ENCODE measurements at places on chromosomes 16 and 17.

- no peak for DNase-seq
Observed at GRCh38 chr16:25134166-25134700, 22.7 kb downstream of the LCMT1 start.

- DNase-seq: peak; percentile 86
Observed at GRCh38 chr16:82655072-82655714, 28.4 kb downstream of the CDH13 start.

DNA sequence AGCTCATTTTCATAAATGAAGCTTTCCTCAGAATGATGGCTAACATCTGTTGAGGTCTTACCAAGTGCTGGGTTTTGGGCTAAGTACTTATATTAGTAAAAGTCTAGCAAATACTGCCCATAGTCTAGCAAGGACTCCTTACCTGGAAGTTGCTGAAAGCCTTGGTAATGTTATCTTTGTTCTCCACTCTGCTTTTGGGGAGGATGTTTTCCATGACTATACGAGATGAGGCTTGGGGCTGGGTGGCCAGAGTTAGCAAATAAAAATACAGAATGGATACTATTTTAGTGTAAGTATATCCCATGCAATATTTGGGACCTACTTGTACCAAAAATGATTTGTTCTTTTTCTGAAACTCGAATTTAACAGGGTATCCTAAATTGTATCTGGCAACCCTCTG is 7.7 kb downstream of the CCL18 start:
- no peak for DNase-seq

GRCh38 chr16:86299882-86300610 is 210.3 kb upstream of the FOXF1 start:
- no peak for DNase-seq

- DNase-seq: no peak
Observed at GRCh38 chr16:53991754-53992378, 287.9 kb downstream of the FTO start.

- no peak for DNase-seq
Observed at GRCh38 chr17:39854909-39855308, 9.2 kb downstream of the IKZF3 start.

DNA sequence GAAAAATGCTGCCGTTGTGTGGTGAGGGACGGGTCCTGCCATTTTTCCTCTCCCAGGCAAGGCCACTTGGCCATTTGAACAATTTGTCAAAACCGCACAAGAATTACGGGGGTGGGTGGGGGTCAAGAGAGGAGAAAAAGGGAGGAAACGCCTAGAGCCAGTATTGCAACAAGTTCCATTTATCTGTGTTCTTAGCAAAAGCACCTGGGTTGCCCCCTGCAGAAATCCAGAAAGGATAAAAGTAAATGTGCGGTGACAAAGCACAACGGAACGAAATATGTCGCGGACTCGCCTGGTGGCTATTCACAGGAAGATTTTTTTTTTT is 209.4 kb downstream of the ZFHX3 start:
- no peak for DNase-seq

GRCh38 chr17:47776330-47777197 is 43.5 kb downstream of the TBX21 start:
- DNase-seq: peak; percentile 64

DNA sequence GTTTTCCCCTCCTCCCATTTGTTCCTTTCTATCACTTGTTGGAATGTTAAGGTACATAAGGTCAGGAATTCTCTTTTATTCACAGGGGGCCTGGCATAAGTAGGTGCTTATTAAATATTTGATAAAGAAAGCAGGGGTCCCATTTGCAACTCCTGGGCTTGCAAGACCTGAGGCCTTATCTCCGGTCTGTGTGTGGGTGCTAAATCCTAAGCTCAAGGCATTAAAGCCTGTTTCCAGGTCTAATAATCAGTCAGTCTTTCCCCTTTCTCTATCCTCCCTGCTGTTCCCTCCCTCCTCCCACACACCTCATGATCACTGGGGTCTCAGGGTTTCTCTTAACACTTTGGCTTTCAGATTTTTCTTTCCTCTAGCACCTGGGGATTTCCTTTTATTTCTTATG is 17.1 kb downstream of the NTN1 start:
- DNase-seq: no peak

- peak; percentile 42 for DNase-seq
Observed at GRCh38 chr17:31598921-31599571, 207.6 kb downstream of the RAB11FIP4 start.

DNA sequence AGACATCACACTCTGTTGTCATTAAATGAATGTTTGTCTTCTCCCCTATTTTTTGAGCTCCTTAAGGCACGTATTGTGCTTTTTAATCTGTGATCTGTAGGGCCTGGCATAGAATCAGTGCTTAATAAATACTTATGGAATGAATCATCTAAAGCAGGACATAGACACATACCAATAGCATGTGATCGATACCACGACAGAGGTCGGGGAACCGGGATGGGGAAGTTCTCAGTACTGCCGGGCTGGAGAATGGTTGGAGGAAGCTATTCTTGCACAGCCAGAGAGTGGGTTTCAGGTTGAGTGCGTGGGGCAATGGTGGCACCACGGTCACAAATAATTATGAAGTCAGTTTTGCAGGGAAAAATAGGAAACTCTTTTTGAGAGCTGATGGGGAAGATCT is 26.8 kb downstream of the NLRP1 start:
- peak; percentile 59 for DNase-seq

- peak; percentile 53 for DNase-seq
Observed at GRCh38 chr17:64938925-64939474, 19.7 kb upstream of the LRRC37A3 start.

DNA sequence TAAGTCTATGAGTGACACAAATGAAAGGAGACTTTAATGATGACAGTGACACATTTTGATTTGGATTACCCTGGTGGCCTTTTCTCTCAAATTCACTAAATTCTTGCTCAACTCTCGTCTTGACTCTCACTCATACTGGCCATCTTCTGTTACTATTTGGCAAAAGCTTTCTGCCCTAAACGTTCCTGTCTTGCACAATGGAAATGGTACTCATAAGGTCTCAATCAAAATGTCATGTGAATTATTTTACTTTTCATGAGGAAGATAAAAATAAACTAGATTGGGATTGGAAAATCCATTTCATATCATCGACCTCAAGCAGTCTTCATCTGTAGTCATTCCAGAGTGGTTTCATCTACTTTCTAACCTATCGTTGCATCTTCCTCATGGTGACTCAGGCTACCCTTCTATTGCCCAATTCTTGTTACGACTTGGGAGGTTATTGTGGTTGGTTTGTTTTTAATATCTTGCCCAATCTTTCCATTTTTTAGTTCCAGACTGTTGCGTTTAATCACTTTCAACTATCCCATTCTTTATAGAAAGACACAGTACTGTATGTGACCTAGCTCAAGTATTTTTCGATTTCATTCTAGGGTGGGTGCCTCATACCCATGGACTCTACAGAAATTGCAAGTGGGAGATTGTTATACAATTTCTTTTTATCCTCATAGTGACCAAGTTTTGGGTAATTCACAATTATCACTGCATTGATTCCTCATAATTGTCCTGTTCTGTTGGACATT is 317.2 kb upstream of the KCNJ16 start:
- DNase-seq: peak; percentile 71
